ENCODE measurements at places on chromosomes 2 and 18.

DNA sequence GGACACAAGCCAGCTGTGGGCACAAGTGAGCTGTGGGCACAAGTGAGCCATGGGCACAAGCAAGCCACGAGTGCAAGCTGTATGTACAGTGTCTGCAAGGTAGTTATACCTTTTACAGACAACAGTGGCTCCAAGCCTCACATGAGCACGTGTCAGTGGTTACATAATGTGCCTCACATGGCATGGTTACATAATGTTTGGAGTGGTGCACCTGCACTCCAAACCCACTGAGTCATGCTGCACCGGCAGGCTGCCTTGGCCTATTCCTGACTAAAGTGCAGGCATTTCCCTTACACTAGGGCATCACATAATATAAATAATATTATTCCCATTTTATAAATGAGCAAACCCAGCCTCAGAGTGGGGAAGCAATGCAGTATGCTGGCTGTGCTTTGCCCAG lies 62.6 kb downstream of the MARCO start:
- DNase-seq: no peak

DNA sequence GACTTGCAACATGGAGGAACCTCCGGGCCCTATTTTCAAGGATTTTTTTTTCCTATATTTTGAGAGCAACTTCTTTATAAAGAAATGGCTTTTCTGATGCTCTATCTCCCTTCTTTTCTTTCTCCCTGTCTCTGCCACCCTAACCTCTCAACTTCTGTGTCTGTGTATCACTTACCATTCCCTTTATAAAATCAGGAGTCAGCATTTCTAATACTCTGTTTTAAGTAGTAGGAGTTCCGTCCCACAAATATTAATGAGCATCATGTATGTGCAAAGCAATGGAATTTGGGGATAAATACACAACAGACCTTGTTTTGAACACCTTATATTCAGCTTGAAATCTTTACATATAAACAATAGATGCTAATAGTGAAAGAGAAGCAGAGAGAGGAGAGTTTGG lies 268.0 kb downstream of the DCC start:
- DNase-seq: no peak

DNA sequence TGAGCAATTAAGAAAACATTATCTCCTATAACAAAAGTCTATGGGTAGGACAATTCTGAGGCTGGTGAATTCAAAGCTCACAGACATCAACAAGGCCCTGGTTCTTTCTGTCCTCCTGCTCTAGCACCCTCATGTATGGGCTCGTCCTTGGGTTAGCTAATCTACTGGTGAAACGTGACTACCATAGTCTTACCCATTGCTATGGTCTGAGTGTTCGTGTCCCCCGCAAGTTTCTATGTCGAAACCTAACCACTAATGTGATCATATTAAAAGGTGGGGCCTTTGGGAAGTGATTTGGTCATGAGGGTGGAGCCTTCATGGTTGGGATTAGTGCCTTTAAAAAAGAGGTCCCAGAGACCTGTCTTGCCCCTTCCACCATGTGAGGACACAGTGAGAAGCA lies 564.7 kb downstream of the TNS1 start:
- no peak for DNase-seq

DNA sequence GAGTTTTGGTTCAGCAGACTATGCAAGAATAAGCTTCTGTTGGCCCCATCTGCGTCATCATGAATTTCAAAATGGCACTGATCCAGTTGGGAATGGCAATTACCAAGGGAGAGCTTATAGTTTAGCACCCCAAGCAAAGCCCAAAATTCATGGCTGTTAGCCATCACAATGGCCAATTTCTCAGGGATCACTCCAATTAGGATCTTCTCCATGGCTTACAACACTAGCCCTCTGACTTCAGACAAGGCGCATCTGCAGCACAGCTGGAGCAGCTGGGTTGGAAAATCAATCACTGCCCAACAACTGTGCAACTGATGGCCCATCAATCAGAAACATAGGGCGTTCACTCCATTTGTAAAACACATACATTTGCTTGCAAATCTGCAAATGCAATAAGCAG lies 273.6 kb downstream of the SRBD1 start:
- DNase-seq: no peak

- DNase-seq: peak; percentile 36
These were observed 165.0 kb downstream of the ANTXR1 start for GRCh38 chr2:69177785-69178636.

- DNase-seq: no peak
These were observed 133.6 kb downstream of the SOCS6 start for GRCh38 chr18:70422391-70422965.

DNA sequence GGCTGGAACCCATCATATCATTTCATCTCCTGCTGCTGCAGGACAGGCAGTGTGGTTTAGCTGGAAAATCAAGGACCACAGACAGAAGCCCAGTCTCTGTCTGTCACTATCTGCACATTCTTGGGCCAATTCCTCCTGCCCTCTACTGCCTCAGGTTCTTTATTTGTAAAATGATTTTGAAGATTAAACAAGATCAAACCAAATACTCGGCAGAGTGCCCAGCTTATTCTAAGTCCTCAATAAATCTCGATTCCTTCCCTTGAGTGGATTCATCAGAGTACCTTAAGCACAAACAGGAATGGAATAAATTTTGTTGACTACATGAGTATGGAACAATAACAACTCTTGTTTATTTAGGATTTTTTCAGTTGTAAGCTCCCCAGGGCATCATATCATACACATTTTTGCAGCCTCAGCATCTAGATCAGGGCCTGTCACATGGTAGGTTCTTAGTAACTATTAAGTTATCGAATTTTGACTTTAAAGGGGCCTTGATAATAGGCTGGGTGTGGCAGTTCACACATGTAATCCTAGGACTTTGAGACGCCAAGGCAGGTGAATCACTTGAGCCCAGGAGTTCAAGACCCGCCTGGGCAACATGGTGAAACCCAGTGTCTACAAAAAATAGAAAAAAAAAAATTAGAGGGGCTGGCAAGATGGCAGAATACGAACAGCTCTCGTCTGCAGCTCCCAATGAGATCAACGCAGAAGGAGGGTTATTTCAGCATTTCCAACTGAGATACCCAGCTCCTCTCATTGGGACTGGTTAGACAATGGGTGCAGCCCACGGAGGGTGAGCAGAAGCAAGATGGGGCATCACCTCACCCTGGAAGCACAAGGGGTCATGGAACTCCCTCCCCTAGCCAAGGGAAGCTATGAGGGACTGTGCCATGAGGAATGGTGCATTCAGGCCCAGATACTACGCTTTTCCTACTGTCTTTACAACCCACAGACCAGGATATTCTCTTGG lies 11.1 kb downstream of the RHOB start:
- DNase-seq: no peak

- no peak for DNase-seq
These were observed 324.3 kb upstream of the KLHL14 start for GRCh38 chr18:33097126-33097525.

GRCh38 chr2:212595036-212595654 lies 56.5 kb upstream of the ERBB4 start:
- DNase-seq: no peak

GRCh38 chr18:62366992-62367391 lies 41.9 kb downstream of the TNFRSF11A start:
- no peak for DNase-seq

GRCh38 chr2:115161771-115162493 lies 719.5 kb downstream of the DPP10 start:
- no peak for DNase-seq

DNA sequence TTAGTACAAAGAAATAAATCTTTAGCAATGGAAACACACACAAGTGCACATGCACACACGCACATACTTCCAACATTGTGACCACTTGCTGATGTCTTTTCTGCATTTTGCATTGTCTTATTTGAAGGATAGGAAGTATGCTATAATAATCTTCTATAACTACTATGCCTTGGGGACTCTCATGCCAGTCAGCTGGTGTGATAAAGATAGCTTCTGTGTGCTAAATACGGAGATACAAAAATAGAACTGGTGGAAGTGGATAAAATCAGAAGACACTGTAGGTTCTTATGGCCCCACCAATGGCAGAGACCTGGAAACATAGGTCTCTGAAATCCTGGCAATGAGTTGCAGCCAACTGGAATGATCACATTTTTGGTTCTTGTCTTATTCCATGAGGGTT lies 31.5 kb upstream of the RASGRP3 start:
- DNase-seq: no peak

DNA sequence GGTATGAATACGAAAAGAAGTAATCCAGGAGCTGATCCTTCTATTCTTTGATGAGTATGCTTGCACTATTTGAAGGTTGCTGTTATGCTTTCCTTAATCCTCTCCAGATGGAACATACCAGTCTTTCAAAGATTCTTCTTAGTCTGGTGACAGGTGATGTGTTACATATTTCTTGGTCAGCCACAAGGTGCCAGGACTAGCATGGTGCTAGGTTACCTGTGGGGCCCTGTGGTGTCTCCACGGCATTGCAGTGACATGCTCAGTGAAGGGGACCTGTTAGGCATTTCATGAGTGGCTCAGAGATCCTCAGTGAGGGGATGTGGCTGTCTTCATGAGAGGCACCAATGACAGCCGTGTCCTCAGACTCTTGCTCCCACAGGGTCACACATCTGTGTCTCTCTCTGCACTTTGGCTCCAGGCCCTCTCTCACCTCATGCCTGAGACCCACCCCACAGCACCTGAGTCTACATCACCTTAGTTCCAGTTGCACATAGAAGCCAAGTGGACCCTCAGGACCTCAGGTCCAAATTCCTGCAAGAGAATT lies 13.1 kb upstream of the RAB31 start:
- no peak for DNase-seq

- DNase-seq: no peak
These were observed 493.0 kb downstream of the PLCL1 start for GRCh38 chr2:198297350-198297749.

DNA sequence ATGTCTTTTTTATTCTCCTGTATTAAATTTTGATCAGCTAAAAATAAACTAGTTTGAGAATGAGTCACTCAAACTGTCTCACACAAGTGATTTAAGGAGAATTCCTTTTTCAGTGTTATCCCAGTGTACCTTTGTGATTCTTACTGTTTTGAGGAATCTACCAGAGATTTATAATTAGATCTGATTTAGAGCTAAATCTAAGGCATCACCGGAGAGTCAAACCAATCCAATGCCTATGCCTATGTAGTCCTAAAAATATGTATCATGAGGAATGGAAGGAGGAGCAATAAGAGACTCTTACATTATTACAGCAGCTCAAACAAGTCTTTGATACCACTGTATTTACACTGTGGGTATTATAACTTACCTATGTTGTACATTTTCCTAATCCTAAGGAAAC lies 63.4 kb upstream of the CYP20A1 start:
- no peak for DNase-seq

GRCh38 chr2:58614219-58614618 lies 373.1 kb upstream of the FANCL start:
- DNase-seq: no peak

- DNase-seq: no peak
These were observed 169.5 kb downstream of the GFPT1 start for GRCh38 chr2:69217333-69218080.

DNA sequence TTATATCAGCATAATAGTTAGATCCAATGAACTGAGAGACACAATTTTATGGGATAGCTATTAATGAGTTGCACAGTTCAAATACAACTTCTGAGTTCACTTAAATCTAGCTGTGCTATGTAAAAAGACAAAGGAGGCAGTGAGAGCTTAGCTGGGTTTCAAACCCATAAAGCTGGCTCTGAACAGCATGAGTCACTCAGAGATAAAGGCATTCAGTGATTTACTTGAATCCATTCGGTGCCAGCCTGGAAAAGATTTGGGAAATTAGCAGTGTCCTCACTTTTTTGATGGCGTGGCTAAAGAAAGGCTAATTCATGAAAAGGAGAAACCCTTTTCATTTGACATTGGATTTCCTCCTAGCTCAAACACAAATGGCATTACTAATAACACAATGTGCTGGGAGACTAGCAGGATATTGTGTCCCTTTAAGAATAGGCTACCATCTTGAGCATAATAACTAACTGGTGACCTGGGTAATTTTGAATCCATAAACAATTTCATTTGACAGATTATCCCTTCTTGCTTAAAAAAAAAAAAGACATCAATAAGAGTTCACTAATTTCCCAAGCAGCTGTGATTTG lies 98.4 kb upstream of the NEUROD1 start:
- DNase-seq: no peak

DNA sequence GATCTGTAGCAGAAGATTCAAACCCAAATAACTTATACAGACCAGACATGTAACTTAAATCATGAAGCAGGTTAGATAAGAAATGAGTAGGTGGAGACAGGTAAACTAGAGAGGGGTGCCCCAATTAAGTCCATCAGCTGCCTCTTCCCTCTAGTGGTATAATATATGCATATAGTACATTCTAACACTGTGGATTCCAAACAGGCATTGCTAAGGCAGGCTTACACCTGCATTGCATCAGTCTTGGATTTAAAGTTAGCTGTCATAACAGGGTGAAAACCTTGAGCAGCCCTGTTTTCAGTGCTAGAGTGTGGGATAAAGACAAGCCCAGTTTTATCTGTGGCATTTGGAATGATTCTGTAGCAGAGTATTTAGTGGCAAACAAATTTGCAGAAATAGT lies 63.4 kb downstream of the NYAP2 start:
- DNase-seq: no peak

DNA sequence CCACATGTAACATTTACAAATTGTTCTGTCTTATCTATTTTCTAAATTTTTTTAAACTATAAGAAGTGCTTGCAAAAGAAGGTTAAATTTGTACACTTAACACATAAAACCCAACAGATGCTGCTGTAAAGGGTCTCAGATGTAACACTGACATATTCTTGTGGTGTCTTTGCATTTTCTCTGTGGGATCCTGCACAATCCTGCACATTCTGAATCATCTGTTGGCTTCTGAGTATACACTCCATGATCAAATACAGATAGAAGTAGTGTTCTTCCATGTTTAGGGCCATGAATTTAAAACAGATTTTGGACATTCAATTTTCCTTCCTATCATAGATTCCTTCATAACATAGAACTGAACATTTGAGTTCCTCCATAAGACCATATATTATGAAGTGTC lies 89.0 kb downstream of the SPRED2 start:
- no peak for DNase-seq

- DNase-seq: no peak
These were observed 1.7 kb upstream of the SKOR2 start for GRCh38 chr18:47253101-47253654.

- no peak for DNase-seq
These were observed 191.0 kb upstream of the FN1 start for GRCh38 chr2:215626812-215627281.

GRCh38 chr2:48568547-48568946 lies 38.6 kb downstream of the STON1 start:
- no peak for DNase-seq

DNA sequence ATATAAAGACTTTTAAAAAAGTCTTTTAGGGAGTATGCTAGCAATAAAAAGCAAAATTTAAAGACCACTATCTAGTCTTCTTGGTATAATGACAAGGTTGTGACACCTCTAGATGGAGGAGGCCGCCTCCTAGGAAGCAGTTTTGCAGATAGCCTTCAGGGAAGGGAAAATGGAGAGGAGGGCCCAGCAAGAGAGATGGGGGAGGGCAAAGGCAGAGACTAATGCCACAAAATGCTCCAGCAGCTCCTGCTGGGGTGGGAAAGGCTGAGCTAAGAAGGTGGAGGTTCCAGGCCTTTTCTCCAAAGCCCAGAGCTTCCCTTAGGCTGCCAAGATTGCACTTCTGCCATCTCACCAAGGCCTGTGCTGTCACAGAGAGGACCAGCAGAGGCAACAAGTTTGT lies 153.9 kb upstream of the THSD7B start:
- DNase-seq: no peak

GRCh38 chr2:44273596-44273995 lies 1.7 kb upstream of the SLC3A1 start:
- DNase-seq: no peak

Measured in activated T-cell treated with anti-CD3 and anti-CD28 coated beads, Interleukin-2, amount 50 U/mL, for 48 hours (primary cell).